ENCODE measurements at places on chromosomes 6 and 20. TPM values are rescaled to one million over a fixed set of nuclear protein-coding genes. Genes with fewer than 3 reads are reported as not detected.

Gene FAM83D
- polyA plus RNA-seq, result 14.7 TPM

Gene NKX2-2
- 0.69 TPM for polyA plus RNA-seq

Gene ESR1
- 0.95 TPM for polyA plus RNA-seq

Gene CPXM1
- not detected for polyA plus RNA-seq

Gene TMEM242
- 119 TPM for polyA plus RNA-seq

Gene HLA-DQB2
- polyA plus RNA-seq, result not detected

Gene SCAND1
- 1.7 TPM for polyA plus RNA-seq

Gene MTFR2
- 7.8 TPM for polyA plus RNA-seq

Gene C6orf58
- polyA plus RNA-seq, result not detected

Gene LY6G6F
- not detected for polyA plus RNA-seq

Gene WFDC10B
- polyA plus RNA-seq, result not detected

Measured in Purkinje cell (primary cell).